ENCODE measurements at places on chromosomes 1 and 21.

DNA sequence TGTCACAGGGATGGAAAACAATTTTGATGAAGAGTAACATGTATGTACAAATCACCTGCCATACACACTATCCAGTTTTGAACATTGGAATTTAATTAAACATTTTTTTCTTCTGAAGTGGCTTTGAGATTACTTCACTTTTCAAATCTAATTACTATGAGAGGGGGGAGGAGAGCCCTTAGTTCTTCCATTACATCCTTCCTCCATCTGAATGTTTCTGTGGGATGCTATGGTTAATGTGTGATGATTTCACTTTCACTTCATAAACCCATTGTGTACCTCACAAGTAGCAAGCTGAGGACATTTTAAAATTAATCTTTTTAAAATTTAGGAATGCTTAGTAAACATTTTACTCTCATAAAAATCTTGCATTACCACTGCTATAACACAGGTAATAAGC is 156.9 kb downstream of the RUNX1 start:
- DNase-seq = peak; percentile 53

DNA sequence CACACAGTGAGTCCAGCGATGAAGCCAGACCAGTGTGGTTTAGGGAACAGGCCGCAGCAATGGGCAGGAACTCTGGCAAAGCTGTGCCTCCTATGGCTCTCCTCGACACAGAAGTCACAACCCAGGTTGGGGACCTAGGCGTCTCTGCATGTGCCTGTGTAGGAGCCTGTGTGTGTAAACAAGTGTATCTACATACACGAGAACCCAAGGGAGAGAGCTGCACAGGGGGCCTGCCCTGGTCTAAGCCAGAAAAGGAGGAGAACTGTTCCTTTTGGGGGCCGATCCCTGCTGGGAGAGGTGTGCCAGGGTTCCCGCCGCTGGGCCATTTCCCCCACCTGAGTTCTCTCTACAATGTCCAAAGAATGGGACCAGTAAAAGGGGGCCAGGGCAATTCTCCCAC is 56.0 kb downstream of the CD247 start:
- DNase-seq = no peak

DNA sequence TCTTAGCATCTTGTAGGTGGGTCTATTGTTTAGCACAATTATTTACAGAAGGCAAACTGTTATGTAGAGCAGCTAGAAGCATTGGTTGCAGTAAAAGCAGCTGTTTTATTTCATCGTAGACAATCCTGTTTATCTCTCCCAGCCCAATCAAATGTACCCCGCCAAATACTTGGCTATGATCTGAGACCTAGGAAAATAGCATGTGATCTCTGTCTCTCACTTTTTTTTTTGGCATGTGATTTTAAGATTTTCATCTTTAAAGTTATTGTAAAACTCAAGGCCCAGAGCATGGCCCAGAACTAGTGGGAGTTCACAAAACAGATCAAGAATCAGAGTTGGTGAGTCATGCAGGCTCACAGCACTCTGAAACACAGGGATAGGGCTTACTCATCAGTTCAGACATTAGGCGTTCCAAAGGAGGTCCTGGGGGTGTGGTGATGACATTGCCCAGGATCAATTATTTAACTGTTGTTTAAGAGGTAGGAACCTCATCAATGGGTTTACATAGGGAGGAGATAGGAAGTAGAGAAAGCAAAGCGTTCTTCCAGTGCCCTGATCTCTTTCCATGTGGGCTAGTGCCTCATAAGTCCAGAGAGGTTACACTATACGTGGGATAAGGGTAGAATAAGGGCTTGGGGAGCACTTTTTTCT is 40.2 kb downstream of the TBX19 start:
- peak; percentile 86 for DNase-seq

DNA sequence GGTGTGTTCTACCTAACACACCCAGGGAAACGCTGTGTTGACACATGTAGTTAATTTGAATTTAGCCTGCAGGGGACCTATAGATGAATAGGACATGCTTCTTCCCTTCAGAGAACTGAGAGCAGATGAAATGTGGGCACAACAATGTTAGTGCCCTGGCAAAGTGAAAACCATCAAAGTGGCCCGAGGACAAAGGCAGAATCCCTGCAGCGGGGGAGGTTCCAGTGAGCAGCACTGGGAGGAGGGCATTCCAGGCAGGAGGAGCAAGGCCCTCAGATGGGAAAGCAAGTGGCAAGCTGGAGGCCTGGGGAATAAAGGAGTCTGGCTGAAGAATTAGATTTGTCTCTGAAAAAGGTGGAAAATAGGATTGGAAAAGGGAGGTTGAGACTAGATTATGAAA is 37.2 kb downstream of the C1orf94 start:
- no peak for DNase-seq

DNA sequence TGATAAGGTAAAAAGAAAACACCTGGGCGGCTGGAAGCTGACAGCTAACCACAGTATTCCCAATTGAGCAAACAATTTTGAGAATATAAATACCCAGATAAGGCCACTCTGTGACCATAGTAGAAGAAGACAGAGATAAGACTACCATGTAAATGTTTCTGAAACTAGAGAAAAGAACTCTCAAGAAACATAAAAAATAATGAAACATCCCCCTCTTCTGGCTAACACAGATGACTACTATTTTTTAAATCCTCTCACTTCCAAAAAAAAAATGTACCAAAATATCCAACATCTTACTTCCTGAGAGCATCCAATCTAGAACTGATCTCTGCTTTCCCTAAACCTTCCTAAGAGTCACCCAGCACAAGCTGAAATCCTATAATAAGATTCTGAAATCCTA is 125.9 kb downstream of the HFM1 start:
- DNase-seq = peak; percentile 18

- no peak for DNase-seq
Measured at GRCh38 chr1:68479501-68479900, 17.4 kb downstream of the DEPDC1 start.

DNA sequence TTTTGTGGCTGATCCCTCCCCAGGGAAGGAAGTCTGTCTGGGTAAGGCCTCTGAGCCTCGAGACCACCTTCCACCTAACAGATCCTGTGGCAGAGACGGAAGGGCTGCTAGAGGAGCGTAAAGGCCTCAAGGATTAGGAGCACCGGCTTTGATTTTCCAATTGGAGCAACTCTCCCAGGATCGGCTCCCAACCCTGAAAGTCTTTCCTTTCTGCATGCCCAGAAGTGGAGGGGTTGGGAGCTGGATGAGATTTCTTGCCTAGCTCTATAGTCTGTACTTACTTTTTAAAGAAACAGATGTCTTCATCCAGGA is 41.4 kb downstream of the ELK4 start:
- no peak for DNase-seq

DNA sequence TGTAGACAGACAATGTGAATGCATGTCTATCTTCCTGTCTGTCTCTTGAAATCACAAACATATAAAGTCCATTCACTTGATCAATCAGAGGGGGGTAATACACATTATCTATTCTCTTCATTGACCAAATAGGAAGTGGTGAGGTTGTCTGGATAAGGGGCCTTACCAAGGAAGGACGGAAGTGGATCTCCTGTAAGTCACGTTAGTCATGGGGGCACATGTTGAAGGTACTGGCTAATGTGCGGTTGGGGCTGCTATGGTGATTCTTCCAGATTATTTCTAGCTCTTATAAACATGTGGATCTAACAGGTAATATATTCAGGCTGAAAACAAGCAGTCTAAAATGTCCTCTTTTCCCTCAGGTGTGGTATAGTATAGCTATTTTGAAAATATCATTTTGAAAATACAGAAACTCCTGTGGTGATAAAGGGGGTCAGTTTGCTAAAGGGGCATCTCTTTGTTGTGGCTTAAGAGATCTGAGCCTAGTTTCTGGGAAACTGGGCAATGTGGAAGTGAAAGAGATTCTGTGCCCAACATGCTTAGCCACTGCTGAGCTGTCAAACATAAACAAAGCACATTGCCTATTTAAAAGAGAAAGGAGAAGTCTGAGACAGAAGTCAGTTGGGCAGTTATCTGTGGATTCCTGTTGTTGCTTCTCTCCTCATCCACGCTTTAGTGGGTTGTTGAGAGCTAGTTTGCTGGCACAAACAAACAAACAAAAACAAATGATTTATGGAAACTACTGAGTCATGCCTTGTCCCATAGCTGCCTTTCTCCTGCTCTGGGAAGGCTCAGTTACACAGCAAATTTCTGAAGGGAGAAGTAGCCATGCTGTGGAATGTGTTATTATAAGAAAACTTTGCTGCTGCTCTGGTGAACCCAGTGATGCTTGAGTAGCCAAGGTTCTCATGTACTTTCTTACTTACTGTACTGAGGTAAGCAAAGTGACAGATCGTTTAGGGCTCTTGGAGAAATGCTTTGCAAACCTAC is 166.9 kb downstream of the HLX start:
- peak; percentile 66 for DNase-seq

DNA sequence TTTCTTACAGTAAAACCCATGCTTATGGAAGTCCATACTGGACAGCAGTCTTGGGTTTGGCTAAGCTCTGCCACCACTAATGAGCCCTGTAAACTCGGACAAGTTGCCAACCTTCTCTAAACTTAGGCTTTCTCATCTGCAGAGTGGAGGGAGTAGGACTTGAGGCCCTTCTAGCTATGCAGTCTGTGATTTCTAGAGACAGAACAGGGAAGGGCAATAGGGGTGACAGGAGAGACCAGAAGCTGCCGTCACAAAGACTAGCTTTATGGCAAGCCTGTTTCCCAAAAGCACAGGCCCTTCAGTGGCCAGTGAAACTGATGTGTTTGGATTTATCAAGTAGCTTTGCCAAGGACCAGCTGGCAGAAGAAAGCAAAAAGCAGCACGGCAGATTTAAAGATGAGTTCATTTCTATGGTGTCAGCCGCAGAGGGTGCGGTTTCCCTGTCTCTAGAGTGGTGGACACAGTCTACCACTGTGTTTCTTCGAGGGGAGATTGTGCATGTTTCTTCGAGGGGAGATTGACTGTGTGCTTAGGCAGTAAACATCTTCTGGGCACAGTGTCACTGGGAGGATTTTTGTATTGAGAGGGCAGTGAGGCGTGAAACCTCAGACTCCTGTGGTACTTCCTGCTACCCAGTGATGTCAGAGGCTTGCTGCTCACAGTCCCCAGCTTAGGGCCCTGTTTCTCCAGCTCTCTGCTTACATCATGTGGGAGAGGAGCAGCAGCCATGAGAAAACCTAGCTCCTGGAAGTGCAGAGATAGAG is 119.0 kb downstream of the ROR1 start:
- peak; percentile 5 for DNase-seq

GRCh38 chr1:31621847-31622730 is 4.6 kb downstream of the HCRTR1 start:
- DNase-seq = no peak
